Dorsolateral prefrontal cortex (tissue), 122 donors: ENCODE measurements at places on chromosomes 5 and 9. TPM values are rescaled to one million over a fixed set of nuclear protein-coding genes. Genes with fewer than 3 reads are reported as not detected.

PCDHGA5 gene
- total RNA-seq: 7.4 TPM

TAF1L gene
- not detected for total RNA-seq

SHOC1 gene
- not detected for total RNA-seq

TRIM7 gene
- 6.4 TPM for total RNA-seq

EPB41L4B gene
- 28.1 TPM for total RNA-seq

FAM240B gene
- total RNA-seq: not detected

PPIC gene
- 7.2 TPM for total RNA-seq

LOX gene
- total RNA-seq: 2.4 TPM

PCDHB6 gene
- total RNA-seq: 5.2 TPM

EDIL3 gene
- 143 TPM for total RNA-seq

UNC13B gene
- 48.2 TPM for total RNA-seq
